ENCODE measurements at places on chromosomes 1 and 21.

DNA sequence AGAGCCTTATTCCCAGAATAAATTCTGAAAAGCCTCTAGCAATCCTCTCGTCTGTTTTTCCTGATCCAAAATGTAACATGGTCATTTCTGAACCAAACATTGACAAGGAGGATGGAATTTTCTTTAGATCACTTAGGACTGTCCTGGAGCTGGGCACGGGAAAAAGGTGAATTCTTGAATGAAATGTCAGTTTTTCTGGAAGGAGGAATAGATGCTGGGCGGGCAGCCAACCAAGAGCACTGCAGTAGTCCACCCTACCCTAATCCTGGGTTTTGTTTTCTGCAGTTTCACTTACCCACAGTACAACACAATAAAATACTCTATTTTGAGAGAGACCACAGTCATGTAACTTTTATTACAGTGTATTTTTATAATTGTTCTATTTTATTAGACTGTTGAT is 20.9 kb downstream of the RIT1 start:
- peak; percentile 37 for DNase-seq

DNA sequence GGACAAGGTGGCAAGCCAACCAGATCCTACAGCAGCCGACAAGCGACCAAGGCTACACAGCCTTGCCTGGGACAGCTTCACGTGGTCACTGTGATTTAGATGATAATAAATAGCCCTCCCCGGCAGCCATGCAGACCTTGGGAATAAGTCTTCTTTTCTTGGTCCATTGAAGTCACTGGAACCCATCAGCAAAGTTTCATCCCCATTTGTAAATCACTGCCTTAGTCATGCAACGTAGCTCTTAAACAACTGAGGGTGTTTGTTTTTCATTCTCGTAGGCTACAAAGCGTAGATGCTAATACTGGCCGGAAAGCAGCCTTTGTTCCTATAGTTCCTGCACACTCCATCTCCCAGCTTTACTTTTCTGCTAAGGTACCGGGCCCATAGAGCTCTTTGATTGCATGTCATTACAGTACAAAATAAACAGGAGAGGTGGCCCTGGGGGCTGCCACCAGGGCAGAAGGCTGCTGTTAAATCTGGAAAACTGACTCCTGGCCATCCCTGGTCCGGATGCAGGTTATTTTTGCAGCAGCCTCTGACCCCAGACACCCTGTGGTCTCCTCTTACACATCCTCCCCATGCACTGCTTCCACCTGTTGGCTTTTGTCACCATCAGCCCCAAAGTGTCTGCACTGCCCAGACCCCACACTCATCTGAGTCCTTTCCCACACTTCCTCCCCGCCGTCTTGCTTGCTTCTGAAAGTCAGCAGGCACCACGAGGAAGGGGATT is 105.5 kb downstream of the TOMM20 start:
- DNase-seq, result no peak

DNA sequence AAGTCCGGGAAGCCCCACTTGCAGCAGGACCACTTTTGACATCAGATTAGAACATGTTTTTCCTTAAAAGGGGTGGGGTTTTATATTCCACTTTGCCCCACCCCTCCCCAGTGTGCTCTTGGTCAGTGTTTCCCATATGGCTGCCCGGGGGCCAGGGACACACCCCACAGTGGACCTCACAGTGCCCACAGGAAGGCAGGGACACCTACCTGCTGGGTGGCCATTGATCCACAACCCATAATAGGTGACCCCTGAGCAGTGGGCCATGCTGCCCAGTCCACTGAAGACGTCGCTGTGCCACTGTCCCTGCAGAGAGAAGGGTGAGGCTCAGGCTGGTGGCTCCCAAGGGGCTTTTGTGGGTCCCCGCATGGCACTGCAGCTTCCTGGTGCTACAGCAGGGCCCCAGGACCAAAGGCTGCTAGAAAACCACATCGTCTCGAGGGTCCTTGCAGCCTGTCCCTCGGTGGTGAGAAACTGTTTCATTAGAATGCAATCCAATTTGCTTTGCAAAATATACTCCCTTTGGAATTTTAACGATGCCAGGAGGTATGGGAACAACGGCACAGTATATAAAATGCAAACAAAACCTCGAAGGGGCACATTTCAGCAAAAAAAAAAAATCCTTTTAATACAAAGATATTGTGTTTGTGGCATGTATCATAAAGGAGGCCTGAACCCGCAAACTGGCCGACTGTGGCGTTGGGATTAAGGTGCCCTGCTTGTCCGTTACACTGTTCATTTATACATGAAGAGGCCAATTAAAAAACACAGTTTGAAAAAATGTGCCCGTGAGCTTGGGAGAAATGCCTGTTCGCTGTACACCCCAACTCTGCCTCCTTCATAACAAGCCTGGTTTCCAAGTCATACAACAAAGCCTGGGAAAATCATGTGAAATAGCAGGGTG is 16.9 kb downstream of the MORN1 start:
- no peak for DNase-seq

- no peak for DNase-seq
Observed at GRCh38 chr21:15071009-15071408, 6.2 kb upstream of the NRIP1 start.

DNA sequence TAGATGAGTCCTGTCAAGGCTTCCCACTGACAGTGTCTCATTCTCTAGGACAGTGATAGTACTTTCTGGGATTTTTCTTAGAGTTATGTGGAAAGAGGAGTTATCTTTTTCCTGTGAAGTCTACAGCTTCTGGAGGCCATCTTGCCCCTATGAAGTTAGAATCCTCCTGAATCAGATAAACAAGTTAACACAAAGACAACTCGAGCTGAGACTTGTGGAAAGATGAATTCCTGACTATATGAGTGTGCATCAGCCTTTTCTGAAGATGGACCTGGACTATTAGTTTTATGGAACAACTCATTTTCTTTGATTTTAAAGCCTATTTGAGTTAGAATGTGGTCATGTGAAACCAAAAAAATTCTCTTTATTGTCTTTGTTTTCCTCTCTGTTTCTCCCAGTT is 290.9 kb downstream of the LRRIQ3 start:
- DNase-seq, result no peak

GRCh38 chr1:78716186-78716585 is 66.6 kb downstream of the IFI44 start:
- peak; percentile 73 for DNase-seq

DNA sequence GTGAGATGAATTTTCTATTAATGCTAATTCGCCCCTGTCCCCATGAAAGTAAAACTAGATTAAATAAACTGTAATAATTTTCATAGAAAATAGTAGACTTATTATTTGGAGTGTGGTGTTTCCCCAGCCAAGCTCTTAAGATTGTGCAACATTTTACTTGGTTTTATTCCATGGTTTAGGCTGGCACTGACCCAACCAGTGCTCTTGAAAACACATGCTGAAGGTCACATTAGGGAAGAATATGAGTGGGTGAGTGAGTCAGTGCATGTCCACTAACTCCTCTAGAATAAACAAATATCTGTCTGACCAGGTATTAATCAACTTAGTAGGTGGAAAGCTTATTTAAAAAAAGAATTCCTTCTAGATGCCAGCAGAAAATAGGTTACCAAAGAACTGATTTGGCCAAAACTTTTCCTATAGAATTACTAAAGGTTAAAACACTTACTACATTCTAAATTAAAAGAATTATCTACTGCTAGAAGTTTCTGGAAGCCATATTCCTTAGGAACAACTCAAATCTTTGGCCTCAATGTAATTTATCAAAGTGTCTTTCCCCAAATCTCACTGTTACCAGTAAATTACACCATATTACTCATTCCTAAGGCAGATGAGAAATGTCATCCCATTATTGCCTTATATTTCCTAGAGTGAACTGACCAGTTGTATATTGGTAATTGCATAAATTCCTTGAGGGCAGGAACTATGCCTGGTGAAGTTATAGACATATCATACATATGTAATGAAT is 89.7 kb upstream of the RGS1 start:
- DNase-seq, result peak; percentile 100

- no peak for DNase-seq
Observed at GRCh38 chr1:15515022-15515663, 8.9 kb downstream of the CASP9 start.

- no peak for DNase-seq
Observed at GRCh38 chr1:10721381-10722321, 74.8 kb downstream of the CASZ1 start.

DNA sequence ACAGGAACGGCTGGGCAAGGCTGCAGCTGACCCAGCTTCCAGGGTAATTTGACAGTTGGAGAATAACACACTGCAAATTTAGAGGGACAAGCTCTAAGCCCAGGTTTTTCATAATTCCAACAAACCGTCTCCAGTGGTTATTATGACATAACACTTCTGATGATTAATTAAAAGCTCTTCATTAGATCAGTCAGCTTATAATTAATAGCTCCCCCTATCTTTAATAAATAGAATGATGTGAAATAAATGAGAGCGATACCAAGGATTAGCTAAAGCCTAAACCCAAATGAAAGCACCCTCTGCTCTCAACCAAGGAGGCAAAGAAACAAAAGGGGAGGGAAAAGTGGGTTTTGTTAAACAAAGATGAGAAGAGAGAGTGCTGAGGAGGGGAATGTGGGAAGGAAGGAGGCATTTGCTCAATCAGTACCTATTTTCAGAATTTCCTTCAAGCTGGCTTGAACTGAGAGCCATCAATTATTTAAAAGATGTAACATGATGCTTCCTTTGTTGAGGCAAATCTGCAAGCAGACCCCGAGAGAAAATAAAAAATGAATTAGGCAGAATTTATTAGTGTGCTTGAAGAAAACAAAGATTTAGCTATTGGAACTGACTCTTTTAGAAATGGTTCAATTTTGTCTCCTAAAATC is 221.8 kb upstream of the ESRRG start:
- DNase-seq, result no peak

GRCh38 chr1:87132284-87132870 is 196.3 kb upstream of the LMO4 start:
- DNase-seq, result no peak

- no peak for DNase-seq
Observed at GRCh38 chr1:168830562-168830961, 101.6 kb upstream of the DPT start.

DNA sequence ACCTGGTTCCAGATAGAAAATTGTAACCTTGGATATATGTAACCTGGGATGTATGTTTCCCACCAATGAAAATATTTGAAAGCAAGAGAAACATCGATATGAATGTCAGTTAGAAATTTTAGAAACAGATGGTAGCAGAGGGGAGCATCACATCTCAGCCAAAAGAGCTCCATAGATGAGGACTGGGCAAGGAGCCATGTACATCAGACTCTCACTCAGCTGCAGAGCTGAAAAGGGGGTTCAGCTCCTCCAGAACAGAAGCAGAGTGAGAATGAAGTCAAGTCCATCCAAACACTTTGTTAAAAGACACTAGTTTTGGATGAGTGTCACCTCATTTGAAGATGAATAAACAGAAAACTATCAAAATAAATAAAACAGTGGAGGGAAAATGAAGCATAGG is 202.4 kb downstream of the HMCN1 start:
- DNase-seq, result no peak

DNA sequence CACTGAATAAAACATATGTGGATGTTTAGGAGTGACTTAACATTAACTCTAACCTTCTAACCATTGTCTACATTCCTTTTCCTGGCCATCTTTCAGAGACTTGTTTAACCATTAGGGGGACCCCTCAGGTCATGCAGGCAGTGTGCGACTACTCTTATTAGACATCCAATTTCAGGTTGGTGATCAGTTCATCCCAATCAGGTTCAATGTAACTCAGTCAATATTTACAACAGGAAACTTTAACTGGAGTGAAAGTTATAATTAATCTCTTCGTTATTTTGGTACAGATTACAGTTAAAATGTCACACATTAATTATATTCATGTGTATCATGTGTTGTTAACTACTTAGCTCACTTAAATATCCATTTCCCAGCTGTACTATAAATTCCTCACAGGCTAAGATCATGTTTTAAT is 68.8 kb upstream of the RGS1 start:
- peak; percentile 56 for DNase-seq

DNA sequence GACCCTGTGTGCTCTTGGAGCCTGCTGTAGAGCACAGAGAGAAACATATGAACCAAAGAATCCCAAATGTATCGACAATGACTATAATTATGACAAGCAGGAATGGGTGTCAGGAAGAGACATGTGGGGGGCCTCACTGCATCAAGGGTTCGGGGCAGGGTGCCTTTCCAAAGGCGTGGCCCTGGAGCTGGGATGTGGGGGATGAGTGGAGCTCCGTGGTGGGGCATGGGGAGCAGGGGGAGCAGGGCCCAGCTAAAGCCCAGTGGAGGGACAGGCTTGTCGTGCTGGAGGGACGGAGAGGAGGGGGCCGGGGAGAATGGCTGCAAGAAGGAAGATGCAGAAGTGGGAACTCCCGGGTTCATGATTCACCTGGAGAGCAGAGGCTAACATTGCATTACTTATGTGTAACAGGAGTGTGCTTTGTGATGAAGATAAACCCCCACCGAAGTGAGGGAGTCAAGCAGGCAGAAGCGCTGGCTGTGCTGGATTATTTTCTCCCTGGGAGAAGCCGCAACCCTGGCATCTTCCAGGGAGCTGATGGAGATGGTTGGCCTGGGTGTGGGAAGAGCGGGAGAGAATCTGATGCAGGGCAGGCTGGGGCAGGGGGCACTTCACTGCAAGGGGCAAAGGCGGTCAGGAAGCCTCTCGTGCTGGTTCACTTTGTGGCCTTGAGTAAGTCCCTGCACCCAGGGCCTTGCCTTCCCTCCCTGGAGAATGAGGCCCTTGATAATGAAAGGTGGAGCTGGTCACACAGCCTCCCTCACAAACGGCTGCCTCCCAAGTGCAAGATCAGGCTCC is 124.6 kb upstream of the RUNX3 start:
- DNase-seq, result no peak

GRCh38 chr1:192830595-192831246 is 21.9 kb downstream of the RGS2 start:
- DNase-seq, result no peak

- DNase-seq, result peak; percentile 41
Observed at GRCh38 chr1:199313444-199313843, 674.6 kb downstream of the PTPRC start.

- DNase-seq, result peak; percentile 29
Observed at GRCh38 chr1:26530895-26531598, 1.5 kb downstream of the RPS6KA1 start.

DNA sequence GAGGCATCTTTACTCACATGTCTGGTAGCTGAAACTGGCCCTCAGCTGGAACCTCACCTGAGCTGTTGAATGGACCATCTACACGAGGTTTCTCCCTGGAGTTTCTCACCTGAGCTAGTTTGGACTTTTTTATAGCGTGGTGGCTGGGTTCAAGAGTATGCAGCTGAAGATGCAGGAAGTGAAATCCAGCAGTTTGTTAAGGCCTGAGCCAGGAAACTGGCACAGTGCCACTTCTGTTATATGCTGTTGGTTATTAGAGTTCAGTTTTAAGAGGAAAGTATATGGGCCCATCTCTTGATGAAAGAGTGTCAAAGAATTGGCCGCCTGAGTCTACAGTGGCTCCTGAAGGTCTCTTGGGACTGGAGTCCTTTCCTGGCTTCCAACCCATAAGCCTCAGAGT is 35.6 kb downstream of the STUM start:
- DNase-seq, result no peak

DNA sequence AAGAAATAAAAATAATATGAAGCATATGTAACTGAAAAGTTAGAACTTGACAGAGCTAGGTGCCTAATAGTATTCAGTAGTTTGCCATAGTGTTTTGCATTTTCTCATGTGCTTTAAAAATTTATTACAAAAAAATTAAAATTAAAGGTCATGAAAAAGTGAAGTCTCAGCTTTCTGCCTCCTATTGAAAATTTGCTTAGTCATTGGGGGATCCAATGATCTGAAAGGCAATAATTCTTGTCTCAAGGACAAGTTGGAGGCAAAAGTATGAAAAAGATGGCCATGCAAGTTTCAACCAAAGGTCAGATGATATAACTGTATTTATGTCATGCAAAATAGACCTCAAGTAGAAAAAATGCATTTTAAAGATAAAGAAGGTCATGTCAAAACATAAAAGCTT is 140.7 kb downstream of the DUSP10 start:
- DNase-seq, result no peak
